ENCODE measurements at places on chromosomes 7 and 10. TPM values are rescaled to one million over a fixed set of nuclear protein-coding genes. Genes with fewer than 3 reads are reported as not detected.

TMEM176B gene
- total RNA-seq, result 0.15 TPM

TAS2R38 gene
- not detected for total RNA-seq

CNOT4 gene
- 10.5 TPM for total RNA-seq

VAX1 gene
- total RNA-seq, result 0.97 TPM

TRPV5 gene
- not detected for total RNA-seq

INPP5F gene
- total RNA-seq, result 10.8 TPM

ZNF488 gene
- total RNA-seq, result 14.5 TPM

LFNG gene
- 9.1 TPM for total RNA-seq

ABCB4 gene
- not detected for total RNA-seq

ALDH18A1 gene
- total RNA-seq, result 46.8 TPM

UTF1 gene
- not detected for total RNA-seq

HUS1 gene
- 18.0 TPM for total RNA-seq

UBE2D4 gene
- total RNA-seq, result 10.0 TPM

HACD1 gene
- total RNA-seq, result 58.5 TPM

SCIN gene
- 0.28 TPM for total RNA-seq

ADGRA1 gene
- total RNA-seq, result 0.40 TPM

PON3 gene
- total RNA-seq, result 38.1 TPM

PTF1A gene
- total RNA-seq, result not detected

TYW1B gene
- 2.2 TPM for total RNA-seq
